ENCODE measurements at places on chromosomes 16 and 17.

DNA sequence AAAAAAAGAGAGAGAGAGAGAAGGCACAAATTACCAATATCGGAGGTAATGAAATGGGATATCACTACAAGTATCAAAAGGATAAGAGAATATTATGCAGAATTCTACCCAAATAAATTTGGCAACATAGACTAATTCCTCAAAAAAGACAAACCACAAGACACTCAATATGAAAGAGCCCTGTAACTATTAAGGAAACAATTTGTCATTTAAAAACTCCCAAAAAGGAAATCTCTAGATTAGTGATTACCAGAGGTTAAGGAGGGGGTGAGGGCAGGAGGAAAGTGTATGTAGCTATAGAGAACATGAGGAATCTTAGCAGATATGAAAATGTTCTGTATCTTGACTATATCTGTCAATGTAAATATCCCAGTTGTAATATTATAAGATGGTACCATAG, 54.0 kb downstream of the CFDP1 start:
- no peak for DNase-seq

- no peak for DNase-seq
Measured at GRCh38 chr17:33674685-33675084, 381.6 kb upstream of the ASIC2 start.

- DNase-seq = no peak
Measured at GRCh38 chr16:1363501-1364041, 11.8 kb downstream of the GNPTG start.

DNA sequence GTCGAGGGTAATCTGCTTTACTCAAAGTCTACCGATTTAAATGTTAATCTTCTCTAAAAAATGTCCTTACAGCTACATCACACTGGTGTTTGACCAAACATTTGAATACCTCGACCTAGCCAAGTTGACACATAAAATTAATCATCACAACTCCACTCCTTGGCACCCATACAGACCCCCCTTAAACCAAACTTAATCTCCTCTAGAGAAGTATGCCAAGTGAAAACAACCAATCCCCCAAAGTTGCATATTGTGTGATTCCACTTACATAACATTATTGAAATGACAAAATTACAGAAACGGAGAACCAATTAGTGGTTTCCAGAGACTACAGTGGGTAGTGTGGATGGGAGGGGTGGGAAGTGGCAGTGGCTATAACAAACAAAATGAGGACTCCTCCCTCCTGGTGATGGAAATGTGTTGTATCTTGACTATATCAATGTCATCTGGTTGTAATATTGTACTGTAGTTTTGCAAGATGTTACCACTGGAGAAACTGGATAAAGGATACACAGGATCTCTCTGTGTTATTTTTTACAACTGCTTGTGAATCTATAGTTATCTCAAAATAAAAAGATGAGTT, 39.4 kb downstream of the CAPNS2 start:
- no peak for DNase-seq

DNA sequence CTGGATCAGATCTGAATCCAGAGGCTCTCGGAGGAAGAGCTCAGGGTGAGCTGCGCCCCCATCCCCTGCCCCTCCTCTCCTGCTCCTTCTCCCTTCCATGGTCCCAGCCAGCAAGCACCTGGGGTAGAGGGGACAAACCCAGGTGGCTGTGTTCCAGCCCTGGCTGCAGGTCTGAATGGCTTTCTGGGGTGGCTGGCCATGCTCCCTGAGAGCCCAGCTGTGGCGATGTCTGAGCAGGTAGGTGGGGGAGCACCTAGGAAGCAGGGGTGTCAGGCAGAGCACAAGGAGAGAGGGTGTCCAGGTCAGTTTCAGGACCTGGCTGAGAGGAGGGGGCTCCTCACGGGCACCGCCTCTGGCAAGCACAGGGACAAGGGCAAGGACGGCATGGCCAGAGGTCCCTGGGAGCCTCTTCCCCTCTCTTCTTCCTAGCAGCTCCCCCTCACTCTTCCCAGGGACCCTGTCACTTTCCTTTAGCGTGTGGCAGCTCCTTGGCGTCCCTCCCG, 310.0 kb downstream of the SEC14L1 start:
- no peak for DNase-seq

GRCh38 chr16:88380099-88380498, 2.7 kb upstream of the ZNF469 start:
- DNase-seq = no peak

DNA sequence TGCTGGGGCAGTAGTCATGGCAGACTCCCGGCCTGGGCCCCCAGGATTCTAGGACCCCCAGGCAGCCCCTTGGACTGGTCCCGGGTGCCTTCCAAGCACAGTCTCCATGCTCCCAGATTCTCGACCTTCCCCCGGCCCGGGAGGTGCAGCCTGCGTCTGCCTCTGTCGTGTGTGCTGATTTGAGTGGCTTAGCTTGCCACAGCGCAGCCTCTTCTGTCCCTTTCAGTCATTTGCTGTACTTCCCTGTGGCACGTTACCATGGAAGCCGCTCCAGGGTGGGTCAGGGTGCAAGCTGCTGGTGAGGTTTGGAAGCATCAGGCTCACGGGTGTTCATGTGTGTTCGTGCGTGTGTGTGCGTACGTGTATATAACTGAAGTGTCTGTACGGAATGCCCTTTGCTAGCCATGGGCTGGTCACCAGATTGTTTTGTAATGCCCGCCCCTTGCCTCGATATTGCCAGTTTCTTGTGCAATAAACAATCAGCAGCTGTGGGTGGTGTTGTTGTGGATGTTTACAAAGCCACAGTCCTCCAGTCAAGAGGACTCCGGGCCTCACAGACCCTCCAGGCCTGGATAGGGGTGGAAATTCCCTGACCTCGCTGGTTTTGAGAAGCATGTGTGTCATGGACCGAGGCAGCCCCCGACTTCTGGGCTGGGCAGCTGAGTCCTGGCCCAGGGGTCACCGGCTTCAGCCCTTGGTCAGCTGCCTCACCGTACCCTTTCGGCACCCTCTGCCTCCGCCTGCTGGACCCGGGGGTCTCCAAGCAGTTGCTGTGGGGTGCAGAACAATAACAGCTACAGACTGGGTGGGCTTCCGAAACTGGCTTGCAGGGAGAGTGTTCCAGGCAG, 9.7 kb upstream of the CLEC18A start:
- no peak for DNase-seq

- no peak for DNase-seq
Measured at GRCh38 chr17:7929158-7930023, at the start of gene KCNAB3. Gene KCNAB3, minus strand, starts transcription at chr17:7929856. Its CDS starts 421 bp downstream, at chr17:7929435.

- DNase-seq = no peak
Measured at GRCh38 chr17:38485146-38485468, 56.8 kb downstream of the ARHGAP23 start.

GRCh38 chr17:42806249-42806648, 7.6 kb downstream of the CNTD1 start:
- no peak for DNase-seq

DNA sequence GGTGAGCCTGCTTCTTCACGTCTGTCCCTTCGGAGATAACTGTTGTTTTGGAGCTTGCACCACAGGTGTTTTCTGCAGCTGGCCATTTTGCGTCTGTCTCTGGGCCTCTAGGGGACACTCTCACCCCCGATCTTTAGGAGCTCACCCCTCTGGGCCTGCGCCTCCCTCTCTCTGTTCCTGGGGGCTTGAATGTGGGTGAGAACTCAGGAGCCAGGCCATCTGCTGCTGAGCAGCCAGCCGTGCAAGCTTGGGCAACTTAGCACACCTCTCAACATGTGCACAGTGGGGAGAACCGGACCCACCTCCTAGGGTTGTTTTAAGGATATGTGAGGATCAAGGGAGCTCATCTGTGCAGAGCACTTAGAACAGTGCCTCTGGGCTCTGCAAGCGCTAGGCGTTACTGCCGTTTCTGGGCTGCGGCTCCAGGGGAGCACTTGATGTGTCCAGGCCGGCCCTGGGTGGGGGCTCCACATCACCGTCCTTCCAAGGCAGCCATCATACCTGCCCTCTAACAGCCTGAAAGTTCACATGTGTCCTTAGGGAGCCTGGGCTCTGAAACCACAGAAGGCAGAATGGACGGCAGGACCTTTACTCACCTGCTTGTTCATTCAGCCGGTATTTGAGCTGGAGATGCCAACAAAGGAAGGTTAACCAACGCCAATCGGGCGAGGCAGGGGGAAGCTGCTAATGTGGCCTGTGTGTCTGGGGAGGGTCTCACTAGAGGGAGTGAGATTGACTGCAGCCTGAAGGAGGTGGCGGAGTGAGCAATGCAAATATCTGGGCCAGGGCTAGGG, 66.3 kb downstream of the MRC2 start:
- DNase-seq = no peak

GRCh38 chr16:85465328-85466303, 147.5 kb upstream of the GSE1 start:
- DNase-seq = no peak

DNA sequence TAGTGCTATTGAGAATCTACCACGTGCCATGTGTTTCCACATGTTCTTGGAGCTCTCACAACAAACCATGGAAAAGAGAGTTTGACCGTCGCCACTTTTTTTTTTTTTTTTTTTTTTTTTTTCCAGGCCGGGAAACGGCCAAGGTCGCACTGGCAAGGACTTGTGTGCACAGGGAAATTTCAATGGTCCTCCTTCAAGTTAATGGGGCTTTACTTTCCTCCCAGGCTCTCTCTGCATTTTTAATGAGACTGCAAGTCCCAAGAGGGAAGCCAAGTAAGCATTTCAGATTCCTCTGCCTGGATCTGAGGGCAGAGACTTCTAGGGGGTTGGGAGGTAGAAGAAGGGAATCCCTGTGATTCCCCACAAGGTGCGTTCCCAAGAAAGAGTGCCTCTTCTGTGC, 94.7 kb upstream of the MPHOSPH6 start:
- DNase-seq = no peak

DNA sequence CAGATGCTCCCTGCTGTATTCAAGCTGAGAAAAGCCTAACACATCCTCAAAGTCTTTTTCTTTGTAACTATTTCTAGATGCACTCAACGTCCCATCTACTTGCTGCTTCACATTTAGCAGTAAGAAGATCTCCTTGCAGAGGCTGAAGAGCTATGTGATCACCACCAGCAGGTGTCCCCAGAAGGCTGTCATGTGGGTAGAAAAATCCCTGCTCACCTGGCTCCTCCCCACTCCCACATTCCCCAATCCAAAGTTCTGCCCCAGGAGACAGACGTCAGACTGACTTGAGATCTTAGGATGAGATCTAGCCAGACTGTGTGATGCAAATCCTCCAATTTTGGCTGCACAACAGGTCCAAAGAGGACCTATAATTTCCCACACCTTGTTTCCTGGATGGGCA, 1.1 kb downstream of the CCL13 start:
- DNase-seq = no peak

- DNase-seq = no peak
Measured at GRCh38 chr16:10154389-10154788, 27.8 kb downstream of the GRIN2A start.

DNA sequence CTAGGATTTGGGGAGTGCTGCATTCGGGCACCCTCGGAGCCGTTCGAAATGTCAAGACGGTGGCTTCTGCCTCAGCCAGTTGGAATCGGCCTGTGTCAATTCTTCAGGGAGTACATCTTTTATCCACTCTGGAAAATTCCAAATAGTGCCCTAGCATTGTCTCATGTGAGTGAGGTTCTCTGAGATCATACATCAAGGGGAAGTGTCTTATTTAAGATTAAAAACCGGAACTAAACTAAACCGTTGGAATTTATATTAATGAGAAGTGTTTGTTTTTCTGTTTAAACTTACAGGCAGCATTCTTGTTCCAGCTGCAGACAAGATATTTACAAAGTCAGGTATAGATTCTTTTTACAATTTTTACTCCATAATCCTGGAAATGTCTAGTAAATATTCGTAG, 56.8 kb downstream of the SLC47A1 start:
- DNase-seq = no peak

DNA sequence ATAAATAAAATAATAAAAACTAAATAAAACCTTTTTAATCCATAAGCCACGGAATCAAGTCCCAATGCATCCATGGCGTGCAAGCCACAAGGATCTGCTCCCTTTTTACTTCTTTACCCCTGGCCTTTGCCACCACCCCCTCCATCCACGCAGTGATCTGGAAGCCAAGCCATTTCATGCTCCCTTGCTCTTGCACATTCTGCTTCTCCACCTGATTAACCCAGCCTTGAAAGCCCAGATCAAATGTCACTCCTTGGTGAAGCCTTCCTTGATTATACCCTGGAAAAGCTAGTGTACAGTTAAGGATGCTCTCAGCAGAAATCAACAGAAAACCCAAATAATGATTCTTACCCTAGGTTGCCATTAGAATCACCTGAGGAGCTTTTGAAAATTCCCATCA, 9.9 kb downstream of the LRRC3C start:
- no peak for DNase-seq

DNA sequence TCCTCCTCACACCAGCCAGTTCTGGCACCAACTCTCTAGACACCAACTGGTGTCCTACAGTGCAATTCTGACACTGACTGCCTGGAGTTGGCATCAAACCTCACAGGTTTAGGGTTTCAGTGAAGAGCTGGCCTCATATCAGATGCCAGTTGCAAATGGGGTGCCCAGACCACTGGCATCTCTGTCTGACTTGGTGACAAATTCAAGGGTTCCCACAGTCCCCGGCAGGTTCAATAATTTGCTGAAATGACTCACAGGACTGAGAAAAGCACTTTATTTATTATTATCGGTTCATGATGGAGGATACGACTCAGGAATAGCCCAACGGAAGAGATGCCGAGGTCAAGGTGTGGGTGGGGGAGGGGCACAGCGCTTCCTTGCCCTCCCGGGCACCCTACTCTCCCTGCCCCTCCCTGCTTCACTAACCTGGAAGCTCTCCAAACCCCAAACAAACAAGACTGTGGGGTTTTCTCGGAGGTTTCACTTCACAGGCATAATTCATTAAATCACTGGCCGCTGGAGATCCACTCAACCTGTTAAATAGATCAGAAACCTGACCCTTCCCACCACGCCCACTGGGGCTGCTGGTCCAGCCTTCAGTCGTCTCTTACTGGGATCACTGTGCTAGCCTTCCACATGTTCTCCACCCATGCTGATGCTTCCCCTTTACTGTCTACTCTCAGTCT, 1.7 kb upstream of the NLRP1 start:
- DNase-seq = no peak

DNA sequence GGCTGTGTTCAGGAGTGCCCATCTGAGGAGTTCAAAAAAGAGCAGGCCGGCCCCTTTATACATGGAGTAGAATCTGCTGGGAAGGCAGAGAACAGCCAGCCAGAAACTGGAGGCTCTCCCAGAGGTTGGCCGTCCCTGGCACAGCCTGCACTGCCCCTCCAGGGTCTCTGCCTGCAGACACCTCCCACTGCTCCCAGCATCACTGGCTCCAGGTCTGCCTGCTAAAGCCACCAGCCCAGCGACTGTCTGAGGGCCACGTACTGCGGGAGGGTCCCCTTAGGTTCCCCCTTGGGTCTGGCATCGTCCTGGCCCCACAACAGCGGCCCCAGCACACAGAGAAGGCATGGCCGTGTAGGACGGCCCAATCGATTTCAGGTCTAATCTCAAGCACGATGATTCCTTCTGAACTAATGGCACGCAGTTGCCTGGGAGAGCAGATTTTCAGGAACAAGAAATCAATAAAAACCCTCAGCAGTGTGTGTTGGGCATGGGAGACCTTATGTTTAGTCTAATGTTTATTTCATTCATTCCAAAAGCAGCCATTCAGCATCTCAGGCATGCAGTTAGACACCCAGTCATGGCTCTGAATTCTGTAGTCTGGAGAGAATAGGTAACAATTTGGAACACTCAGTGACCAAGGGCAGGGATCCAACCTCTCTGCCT, 95.6 kb downstream of the PGS1 start:
- no peak for DNase-seq

GRCh38 chr16:49462362-49462988, 88.9 kb downstream of the C16orf78 start:
- no peak for DNase-seq

- DNase-seq = no peak
Measured at GRCh38 chr17:73584987-73585386, 59.3 kb downstream of the SDK2 start.

Measured in stimulated activated CD8-positive, alpha-beta memory T cell treated with anti-CD3 and anti-CD28 coated beads, Interleukin-15, amount 100 ng/mL, for 4 hours (primary cell).